ENCODE measurements at places on chromosomes 2 and 18.
A peak's percentile ranks its signal among the peaks of the same experiment; 100 is the strongest.

DNA sequence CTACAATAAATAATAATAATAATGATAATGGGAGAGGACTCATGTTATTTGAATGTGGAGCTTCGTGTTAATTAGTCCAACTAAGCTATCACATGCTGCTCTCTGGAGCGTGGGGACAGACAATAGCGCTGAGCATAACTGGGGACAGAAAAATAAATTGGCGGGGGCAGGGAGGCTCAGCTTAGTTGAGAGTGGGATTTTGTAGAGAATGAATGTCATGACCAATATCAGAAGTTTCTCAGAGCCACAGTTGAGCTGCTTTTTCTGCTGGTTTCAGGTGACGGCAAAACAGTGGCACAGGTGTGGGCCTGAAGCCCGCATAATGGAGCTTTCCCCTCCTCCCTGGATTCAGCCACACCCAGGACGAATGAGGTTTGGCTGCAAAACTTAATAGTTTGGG, 111.1 kb upstream of the CAB39 start:
- DNase-seq = no peak

DNA sequence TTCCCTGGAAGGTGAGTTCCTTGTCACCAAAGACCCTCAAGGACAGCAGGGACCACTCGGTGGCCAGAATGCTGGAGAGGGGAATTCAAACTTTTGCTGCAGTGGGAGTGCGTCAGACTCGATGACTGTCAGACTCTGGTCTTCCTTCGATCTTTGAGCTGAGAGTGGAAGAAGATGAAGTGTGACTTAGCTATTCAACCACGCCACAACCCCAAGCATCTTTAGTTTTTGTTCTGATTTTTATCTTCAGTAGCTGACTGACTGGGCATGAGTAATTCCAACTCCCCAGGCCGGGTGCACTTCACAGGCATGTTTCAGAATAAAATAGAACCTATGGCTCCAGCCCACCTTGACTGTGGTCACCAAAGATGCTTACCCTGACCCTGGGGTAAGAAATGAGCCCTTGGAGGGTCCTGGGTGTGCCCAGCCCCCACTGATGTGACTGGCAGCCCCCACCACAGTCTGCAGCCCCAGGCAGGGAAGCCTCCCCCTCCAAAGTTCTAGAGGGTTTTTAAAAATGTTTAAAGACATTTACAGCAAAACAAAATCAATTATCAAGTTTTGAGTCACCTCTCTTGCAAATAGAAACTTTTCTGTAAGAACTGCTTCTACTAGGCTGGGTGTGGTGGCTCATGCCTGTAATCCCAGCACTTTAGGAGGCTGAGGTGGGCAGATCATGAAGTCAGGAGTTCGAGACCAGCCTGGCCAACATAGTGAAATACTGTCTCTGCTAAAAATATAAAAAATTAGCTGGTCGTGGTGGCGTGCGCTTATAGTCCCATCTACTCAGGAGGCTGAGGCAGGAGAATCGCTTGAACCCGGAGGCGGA, 24.9 kb upstream of the YWHAQ start:
- peak; percentile 9 for DNase-seq

DNA sequence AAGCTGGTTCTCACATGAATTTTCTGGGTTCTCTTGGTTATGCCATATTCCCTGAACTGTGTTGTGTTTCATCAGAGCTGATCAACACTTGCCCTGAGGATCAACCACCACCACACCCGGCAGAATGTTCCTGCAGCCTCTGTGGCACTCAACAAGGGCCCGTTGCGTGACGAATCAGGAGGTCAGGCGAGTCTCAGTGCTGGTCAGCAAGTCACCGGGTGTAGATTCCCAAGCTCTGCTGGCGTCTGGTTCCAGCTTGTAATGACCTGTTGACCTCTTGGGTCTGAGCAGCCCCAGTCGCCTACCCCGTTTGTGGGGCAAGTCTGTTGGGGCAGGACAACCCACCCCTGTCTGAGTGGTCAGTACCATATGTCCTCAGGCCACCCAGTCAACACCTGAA, 46.0 kb downstream of the ADCY3 start:
- no peak for DNase-seq

GRCh38 chr18:44341759-44342158, 338.9 kb upstream of the SETBP1 start:
- no peak for DNase-seq

- DNase-seq = no peak
Observed at GRCh38 chr2:11387100-11387390, 42.6 kb upstream of the ROCK2 start.

GRCh38 chr2:217899231-217900009, 103.4 kb downstream of the TNS1 start:
- no peak for DNase-seq

- no peak for DNase-seq
Observed at GRCh38 chr2:79359419-79359818, 153.4 kb upstream of the CTNNA2 start.
